NCI-H69 (cell line): ENCODE measurements at places on chromosomes 3 and 15.

- DNase-seq, result no peak
These were observed 203.0 kb downstream of the TBC1D5 start for GRCh38 chr3:17539436-17539835.

- DNase-seq, result no peak
These were observed 172.5 kb downstream of the POTEB3 start for GRCh38 chr15:21267671-21268395.

DNA sequence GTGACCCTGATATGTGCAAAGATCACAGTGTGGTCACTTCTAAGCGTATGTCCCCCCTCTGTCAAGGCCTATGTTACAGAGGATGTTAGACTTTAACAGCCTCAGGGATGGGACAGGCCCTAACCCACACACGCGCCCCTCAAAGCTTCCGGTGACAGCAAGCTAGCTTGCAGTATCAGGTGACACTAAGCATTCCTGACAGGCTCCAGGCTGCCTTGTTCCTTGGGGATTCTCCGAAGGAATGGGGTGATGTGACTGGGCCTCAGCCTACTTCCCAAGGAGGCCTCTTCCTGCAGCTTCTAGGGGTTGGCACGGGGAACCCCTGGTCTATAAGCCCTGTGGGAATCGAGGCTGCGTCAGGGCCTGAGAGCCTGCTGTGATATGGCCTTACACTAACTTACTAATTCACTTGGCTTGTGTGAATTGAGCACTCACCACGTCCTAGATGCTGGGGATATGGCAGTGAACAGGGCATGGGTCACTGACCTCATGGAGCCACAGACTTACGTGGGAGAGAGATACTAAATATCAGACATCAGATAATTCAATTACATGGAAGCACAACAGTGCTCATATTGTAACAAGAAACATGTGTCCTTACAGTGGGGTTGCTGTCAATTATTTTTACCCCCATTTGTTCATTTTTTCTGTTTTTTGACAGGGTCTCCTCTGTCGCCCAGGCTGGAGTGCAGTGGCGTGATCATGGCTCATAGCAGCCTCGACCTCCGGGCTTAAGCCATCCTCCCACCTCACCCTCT is 11.4 kb upstream of the SPTBN5 start:
- no peak for DNase-seq

GRCh38 chr3:185929192-185930151 is 8.3 kb downstream of the TRA2B start:
- no peak for DNase-seq

- no peak for DNase-seq
These were observed 25.8 kb downstream of the ALS2CL start for GRCh38 chr3:46667657-46668056.

GRCh38 chr3:58013973-58014649 is 5.9 kb downstream of the FLNB start:
- peak; percentile 93 for DNase-seq

- no peak for DNase-seq
These were observed 70.9 kb downstream of the MYO9A start for GRCh38 chr15:72047020-72047419.

GRCh38 chr3:188746291-188746783 is 425.4 kb upstream of the TPRG1 start:
- no peak for DNase-seq

DNA sequence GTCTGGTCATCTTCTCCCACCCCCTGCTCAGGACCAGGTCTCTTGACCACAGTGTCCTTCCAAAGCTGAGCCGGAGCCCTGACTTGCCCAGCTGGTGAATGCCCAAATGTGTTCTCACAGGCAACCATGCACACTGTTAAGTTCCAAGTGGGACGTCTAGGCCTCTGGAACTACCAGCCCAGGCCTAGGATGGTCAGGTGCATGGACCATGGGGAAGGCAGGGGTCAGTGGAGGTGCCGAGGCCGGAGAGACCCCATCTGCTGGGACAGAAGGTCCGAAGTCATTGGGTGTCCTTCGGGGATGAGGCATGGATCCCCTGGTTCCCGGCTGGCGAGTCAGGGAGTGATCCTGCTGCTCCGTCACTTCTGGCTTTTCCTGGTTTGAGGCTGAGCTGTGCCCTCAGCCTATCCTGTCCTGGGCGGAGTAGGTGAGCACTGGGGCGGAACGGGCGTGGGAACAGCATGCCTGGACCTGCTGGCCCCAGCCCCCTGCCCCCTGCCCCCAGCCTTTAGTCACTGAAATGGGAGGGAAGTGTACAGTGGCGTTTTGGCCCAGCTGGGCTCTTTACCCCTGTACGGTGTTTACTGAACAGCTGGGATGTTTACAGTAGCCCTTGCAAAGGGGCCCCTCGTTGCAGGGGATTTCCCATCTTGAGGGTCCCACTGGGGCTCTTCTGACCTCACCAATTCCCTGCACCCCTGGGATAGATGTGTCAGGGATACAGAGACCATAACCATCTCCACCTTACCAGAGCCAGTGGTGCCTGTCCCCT is 12.1 kb downstream of the SEMA3F start:
- DNase-seq, result peak; percentile 82

DNA sequence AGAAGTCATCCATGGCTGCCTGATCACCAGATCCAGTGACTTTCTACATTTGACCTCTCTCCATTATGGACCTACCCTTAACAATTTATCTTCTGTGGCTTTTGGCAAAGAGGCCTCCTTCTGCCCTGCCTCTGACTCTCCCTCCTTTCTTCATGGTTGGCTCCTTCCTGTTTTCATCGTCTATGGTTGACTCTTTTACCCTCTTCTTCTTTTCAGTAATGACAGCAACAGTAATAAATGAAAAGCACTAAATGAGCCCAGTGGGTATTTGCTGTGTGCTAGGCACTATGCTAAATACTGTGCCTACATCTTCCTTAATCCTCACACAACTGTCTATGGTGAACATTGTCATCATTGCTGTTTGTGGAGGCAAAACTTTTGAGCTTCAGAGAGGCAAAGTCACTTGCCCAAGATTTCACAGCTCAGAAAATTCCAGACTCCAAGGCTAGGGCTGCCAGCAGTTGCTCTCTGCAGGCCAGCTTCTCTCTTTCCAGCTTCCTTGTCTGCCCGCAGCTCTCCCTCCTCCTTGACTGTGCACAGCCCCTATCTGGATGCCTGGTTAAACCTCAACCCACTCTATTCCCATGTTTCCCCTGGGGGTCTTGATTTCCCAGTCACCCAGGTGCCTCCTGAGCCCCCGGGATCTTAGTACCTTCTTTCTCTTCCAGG is 24.6 kb downstream of the ITPR1 start:
- no peak for DNase-seq

- no peak for DNase-seq
These were observed 6.1 kb upstream of the PRKCD start for GRCh38 chr3:53154881-53155285.

- no peak for DNase-seq
These were observed 450.3 kb downstream of the IL5RA start for GRCh38 chr3:2659896-2660295.

GRCh38 chr3:13670292-13670691 is 121.4 kb downstream of the FBLN2 start:
- DNase-seq, result no peak

- peak; percentile 88 for DNase-seq
These were observed 88.0 kb downstream of the RPLP1 start for GRCh38 chr15:69540622-69541021.

GRCh38 chr15:67510597-67511190 is 10.2 kb upstream of the C15orf61 start:
- no peak for DNase-seq

DNA sequence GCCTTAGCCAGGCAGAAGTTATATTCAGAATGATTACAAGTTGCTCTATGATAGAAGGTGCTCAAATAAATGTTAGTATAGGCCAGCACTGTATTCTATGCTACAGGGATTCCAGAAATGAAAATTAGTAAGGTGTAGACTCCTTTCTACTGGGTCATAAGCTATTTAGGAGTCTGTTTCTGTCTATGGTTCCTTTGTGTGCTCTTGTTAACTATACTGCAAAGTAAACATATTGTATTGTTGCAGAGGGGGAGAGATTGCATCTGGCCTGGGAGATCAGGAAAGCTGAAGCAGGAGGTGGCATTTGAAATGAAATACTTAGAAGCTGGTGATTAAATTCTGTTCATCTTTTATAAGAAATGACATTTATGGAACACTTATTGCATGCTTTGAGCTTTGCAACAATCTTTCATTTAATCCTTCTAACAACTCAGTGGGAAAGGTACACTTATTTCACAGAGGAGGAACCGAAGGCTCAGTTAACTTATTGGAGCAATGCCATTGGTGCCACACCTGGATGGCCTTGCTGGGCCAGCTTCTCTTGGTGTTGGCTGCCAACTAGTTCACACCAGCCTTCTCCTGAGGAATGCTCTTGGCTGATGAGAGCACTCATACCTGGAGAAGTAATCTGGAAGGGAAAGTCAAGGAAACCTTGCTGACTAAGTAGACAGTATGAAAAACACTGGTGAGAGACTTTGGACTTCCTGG is 39.1 kb downstream of the ABHD5 start:
- peak; percentile 29 for DNase-seq

- DNase-seq, result no peak
These were observed 186.5 kb downstream of the TUSC7 start for GRCh38 chr3:116896116-116896515.

DNA sequence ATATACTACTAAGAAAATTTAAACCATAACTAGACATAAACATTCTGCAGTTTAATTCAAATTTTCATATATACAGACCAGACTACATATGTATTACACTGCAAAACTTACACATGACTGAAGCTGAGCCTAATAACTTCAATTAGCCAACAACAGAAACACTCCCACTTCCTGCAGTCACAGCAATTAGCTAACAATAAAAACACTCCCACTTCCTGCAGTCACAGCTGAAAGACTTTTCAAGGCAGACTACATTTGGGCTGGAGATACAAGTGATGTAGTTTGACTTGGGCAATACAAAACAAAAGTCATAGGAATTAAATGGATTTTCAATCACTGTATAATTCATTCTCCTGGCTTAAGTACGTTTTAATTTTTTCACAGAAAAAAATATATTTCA is 10.3 kb downstream of the TM2D3 start:
- DNase-seq, result peak; percentile 84

- no peak for DNase-seq
These were observed 139.5 kb downstream of the ADAMTS9 start for GRCh38 chr3:64548200-64548889.

- DNase-seq, result no peak
These were observed 1.5 kb upstream of the HEG1 start for GRCh38 chr3:125057186-125057850.

- DNase-seq, result no peak
These were observed 69.8 kb downstream of the CHRNA7 start for GRCh38 chr15:32099956-32100684.

DNA sequence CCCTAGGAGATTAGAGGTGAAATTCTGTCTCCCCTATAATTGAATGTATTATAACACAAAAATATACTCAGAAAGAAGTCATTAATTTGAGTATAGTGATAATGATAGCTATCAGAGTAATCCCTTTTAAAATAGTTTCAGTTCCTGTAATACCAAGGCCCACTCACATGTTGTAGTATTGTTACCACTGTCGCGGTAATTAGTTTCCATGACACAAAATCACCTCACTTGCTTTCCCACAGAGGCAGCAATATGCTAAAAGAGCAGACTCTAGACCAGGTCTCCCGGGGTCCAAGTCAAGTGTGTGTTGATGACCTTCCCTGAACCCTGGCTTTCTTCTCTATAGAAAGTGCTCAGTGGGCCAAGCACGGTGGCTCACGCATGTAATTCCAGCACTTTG is 39.5 kb upstream of the NSMCE3 start:
- no peak for DNase-seq

GRCh38 chr3:13561967-13562366 is 13.0 kb downstream of the FBLN2 start:
- DNase-seq, result no peak

DNA sequence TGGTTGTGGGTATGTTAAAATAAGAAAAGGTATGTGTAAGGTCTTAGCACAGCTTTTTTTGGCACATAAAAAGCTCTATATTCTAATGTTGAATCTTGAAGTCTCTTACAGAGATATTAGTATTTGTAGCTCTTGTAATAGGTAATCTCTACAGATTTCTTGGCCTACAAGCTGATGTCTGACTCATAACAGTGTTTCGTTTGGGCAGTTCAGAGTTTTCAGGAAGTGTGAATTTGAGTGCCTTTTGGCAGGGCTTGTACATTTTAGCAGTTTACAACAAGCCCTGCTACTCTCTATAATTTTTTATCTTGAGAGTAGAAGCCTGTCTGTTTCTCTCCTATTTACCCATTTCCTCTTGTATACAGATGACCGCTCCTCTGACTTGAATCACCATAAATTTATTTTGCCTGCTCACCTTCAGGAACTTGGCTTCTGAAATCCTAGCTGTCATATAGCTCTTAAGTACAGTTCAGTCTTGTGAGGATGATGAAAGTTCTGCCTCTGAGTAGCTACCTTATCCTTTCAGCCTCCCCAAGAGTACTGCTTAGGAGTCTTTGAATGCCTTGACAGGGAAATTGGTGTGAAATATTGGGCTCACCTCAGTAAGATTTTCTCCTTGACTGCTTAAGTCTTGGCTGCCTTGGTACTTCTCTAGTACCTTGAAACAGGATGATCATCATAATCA is 419.9 kb upstream of the RARB start:
- DNase-seq, result no peak

DNA sequence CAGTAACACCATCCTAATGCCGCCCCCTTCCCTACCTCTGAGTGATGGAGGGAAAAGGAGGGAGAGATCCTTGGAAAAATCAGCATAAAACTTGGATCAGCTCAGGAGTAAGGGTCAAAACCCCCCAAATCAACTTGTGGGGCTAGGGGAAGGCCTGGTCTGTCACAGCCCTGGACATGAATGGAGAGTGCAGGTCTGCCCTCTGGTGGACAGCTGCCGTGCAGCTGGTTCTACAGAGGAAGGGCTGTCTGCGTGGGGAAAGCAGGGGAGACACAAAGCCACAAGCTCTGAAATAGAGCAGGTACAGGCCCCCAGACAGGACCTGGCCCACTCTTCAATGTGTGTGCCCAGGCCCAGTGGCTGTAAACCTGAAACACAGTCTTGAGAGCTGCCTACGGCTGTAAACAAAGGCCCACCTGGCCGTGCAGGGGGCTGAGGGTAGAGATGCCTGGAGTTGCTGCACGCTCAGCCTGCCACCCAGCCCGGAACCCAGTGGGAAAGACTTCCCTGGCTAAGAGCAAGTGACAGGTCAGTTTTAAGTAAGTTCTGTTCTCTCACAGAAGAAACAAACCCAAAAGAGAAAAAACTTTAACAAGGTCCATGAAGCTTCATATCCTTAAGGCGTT is 16.4 kb downstream of the CLK3 start:
- DNase-seq, result peak; percentile 43

- peak; percentile 82 for DNase-seq
These were observed 97.8 kb upstream of the AADACL2 start for GRCh38 chr3:151635905-151636304.

DNA sequence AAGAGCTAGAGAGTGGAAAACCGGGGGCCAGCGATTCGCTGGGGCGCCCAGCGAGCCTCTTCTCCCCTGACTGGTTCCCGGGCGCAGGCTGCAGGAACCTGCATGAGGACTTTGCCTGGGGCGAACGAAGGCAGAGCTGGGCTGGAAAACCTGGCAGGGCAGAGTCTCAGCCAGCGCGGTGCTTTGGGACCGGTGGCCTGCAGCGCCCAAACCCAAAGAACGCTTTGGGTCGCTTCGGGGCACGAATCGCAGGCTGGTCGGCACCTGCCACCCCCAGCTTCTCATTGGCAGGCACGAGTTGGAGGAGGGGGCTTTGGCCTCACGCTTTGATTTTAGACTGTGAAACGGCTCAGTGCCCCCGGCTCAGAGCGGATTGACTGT is 3.0 kb downstream of the ONECUT1 start:
- DNase-seq, result no peak
